ENCODE measurements at places on chromosomes 6 and 20.

- no peak for DNase-seq
Measured at GRCh38 chr20:46544576-46544975, 5.9 kb downstream of the OCSTAMP start.

- no peak for DNase-seq
Measured at GRCh38 chr20:40251284-40251932, 437.6 kb downstream of the MAFB start.

DNA sequence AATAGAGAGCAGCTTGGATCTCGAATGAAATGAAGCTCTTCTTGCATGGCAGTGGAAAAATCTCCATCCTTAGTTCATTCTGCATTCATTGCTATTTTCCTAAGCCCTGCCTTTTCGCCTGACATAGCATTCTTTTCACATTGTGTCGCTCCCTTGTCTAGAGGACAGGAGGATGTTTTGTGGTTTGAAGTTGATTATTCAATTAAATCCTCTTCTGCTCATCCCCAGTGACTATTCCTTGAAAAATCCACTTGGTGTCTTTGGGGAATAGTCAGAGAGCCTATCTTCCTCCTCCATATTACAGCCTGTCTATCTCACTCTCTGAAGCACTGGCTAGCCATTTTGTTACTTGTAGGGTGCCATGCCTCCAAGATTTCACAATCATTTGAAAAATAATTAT is 161.2 kb downstream of the KLHL32 start:
- no peak for DNase-seq

- DNase-seq: no peak
Measured at GRCh38 chr6:41498968-41499599, 47.1 kb upstream of the FOXP4 start.

DNA sequence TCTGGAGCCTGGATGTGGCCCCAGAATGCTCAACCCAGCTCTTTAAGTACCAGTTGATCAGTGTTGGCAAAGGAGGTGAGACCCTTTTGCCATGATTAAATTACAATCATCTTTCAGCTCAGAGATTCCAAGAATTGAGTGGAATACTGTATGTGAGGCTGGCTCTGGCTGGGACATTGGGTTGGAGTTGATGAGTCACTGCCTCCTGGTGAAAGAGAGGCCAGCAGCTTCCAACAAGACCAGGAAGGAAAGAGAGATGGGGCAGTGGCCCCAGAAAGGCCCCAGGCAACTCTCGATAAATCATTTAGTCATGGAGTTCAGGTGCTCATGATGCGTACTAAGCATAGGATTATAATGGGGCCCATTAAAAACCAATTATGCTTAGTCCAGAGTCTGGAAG is 2.1 kb downstream of the TGM6 start:
- no peak for DNase-seq

GRCh38 chr6:132202574-132202973 is 198.7 kb downstream of the MOXD1 start:
- no peak for DNase-seq

- DNase-seq: no peak
Measured at GRCh38 chr6:106870069-106870468, 104.5 kb downstream of the CD24 start.

DNA sequence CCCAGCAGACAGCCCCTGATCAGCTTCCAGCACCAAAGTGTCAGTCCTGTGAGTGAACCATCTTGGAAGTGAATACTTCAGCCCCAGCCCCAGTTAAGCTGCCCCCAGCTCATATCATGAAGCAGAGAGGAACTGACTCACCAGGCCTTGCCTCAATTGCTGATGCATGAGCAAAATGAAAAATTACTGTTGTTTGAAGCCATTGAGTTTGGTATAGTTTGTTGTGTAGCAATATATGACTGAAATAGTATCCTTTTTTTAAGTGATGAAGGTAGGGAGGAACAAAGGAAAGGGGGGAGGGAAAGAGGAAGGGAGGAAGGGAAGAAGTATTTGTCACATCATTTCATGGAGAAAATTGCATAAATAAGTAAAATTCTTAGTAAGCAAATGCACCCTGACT is 266.4 kb downstream of the MAFB start:
- DNase-seq: no peak

DNA sequence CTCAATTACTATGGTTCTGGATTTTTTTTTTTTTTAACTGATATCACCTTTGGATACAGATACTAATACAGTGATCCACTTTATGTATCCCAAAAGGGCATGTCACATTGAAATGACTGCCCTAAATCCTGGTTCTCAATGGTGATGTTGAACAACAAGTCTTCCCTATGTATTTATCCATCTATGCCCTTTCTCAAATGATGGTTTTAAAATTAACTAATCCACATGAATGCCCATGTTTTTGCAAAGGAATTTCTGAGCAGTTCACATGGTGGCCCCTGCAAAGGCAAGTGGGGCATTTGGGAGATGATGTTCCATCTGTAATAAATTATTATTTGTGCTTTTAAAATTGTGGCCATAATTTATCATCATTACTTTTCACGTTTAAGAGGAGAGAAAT is 2.7 kb downstream of the ADGRB3 start:
- no peak for DNase-seq

DNA sequence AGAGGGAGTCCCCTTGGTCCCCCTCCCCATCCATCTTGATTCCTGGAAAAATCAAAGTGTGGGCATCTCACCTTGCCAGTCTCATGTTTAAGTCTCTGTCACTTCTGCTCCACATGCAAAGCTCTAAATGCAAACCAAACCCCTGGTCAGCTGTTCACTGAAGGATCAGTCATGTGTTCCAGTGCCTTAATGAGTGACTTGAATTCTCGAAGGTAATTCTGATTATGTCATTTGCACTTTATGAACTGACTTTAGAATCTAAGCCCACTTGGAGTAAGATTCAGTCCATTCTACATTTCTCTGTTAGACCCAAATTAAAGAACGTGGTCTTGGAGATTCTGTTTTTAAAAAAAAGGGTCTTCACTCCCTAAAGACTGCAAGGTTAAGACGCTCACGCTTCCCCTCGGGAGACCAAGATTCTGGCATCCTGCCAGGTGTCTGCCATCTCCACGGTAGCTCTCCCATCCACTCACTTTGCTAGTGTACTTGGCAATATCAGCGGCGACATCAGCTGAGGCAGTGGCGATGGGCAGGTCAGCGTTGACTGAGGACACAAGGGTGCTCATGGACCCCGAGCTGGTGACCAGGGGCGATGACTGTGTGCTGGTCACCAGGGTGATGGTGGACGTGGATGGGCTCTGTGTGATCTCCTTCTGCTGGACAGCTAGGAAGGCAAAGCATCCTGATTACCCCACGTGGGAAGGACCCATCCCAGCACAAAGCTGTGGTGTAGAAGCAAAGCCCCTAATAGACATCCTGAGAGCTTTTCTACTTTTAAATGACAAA is 120.5 kb downstream of the ZMYND8 start:
- DNase-seq: no peak

GRCh38 chr20:2775139-2775538 is 25.3 kb downstream of the CPXM1 start:
- no peak for DNase-seq

- DNase-seq: no peak
Measured at GRCh38 chr6:69362209-69362608, 434.6 kb downstream of the LMBRD1 start.

DNA sequence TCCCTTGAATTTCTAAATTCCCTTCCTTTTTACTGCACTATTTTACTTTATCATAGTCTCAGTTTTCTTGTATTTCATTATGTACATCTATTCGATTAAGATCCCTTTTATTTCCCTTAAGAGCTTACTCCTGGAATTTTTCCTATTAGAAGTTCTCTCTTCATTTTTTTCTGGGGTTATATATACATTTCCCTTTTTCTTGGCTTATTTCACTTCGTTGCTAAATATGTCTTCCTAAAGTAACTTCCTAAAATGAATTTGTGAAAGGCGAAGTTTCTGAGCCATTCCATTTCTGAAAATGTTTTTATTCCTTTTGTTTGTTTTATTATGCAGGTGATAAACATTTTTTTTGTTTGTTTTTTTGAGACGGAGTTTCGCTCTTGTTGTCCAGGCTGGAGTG is 5.9 kb upstream of the CD109 start:
- no peak for DNase-seq

- no peak for DNase-seq
Measured at GRCh38 chr6:18507561-18507960, 120.4 kb downstream of the RNF144B start.

GRCh38 chr20:6837730-6838129 is 70.2 kb downstream of the BMP2 start:
- DNase-seq: no peak

DNA sequence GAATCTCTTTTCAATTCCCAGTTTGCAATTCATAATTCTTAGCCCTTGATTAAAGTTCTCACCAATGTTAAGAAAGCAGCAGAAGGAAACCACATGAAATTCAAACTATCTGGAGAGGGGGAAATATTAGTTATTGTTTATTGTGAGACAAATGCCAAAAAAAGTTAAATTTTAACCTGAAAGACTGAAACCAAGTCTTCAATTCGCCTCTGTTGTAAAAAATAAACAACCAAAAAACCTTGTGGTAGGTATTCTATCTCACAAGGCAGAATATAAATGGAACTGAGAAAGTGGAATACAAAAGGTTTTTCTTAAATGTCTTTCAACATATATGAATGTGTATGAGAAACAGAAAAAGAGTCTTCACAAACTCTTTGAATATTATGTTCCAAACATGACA is 24.8 kb downstream of the TMX4 start:
- DNase-seq: no peak

DNA sequence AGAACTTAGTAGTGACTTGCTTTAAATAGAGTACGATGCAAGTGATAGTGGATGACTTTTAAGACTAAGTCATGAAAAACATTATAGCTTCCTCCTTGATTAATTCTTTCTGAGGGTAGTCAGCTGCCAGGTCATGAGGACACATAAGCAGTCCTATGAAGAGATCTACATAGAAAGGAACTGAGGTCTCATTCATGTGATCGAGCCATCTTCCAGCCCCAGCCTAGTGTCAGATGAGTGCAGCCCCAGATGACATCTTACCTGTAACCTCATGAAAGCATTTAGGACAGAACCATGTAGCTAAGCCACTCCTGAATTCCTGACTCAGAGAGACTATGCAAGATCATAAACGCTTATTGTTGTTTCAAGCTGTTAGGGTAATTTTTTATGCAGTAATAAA is 67.7 kb downstream of the AK9 start:
- DNase-seq: no peak

DNA sequence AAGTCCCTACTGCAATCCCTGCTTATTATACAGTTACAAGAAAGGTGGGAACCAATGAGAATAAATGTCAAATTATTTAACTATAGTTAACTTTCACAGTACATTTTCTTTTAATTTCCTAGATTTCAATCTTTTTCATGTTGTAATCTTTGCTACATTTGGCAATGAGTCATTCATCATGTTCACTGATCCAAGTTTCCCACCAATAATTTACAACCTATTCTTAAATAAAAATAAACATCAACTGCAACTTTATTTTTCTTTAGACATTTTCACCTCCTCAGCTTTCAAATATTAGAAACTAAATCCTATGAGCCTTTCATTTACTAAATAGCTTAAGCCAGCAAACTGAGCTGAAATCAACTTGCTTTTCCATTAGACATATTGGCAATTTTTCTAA is 541.3 kb upstream of the BTBD3 start:
- DNase-seq: no peak

DNA sequence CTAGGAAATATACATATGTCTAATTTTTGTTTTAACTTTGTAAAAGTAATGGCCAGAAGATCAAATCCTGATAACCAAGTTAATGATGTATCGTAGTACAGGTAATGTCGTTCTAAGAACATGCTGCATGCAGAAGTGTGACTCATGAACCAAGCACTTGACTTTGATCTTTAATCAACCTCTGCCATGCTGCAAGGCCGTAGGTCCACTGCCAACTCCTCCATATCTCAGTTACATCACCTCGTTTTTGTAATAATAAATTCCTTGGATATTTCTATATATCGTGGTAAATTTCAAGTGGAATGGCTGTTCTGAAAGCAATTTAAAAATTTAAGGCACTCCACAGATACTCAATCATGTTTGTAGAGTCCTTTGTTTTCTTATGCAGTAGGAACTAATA is 771.7 kb downstream of the EPHA7 start:
- no peak for DNase-seq

DNA sequence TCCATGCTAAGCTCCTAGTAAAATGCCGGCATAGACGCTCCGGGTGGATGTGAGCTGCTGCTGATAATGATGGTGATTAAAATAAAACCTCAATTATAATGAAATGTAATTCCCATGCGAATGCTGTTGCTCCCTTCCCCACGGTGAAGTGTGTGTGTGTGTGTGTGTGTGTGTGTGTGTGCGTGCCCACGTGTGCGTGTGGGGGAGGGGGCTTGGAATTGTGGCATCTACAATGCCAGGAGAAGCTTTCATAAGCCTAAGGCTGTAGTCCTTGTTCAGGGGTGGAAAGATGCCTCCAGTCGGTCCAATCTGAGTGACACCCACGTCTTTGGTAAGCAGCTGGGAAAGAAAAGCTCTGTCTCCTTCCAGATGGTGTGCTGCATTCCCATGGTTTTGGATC is 137.9 kb downstream of the CDH26 start:
- no peak for DNase-seq

- DNase-seq: no peak
Measured at GRCh38 chr6:11050731-11051130, 6.6 kb upstream of the ELOVL2 start.

DNA sequence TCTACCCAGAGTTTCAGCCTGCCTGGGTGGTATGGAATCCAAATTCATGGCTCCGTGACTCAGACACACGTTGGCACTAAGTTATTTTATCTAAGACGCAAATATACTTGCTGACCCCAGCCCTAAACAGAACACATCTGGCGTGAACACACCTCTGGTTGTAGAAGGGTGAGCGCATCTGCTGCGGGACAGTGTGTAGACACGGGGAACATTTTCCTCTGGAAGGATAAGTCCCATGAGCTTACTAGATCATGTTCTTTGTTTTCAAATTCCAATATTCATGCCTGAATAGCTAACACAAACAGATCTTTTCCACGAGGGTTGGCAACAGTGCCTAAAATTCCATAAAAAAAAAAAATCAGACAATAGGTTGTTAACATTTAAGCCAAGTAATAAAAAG is 87.8 kb downstream of the TMEM170B start:
- no peak for DNase-seq

DNA sequence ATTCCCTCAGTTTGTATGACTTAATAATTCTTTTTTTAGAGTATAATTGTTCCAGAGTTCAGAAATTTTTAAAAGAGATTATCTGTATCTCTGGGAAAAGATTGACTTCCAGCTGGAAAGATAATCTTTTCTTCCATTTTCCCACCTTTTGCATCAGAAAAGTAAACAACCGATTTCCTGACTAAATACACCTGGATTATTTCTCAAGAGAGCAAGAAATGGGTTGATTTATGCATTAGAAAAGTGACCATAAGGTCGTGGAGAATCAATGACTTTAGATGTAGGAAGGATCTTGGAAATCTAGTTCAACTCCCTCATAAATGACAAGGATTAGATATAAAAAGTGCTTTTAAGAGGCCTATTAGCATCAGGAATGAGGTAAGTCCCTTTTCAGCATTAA is 79.9 kb downstream of the SGK1 start:
- no peak for DNase-seq

GRCh38 chr20:38501858-38502436 is 29.3 kb downstream of the RALGAPB start:
- no peak for DNase-seq

Data from psoas muscle (tissue), 8 donors.